ENCODE measurements at places on chromosomes 2 and 18.

DNA sequence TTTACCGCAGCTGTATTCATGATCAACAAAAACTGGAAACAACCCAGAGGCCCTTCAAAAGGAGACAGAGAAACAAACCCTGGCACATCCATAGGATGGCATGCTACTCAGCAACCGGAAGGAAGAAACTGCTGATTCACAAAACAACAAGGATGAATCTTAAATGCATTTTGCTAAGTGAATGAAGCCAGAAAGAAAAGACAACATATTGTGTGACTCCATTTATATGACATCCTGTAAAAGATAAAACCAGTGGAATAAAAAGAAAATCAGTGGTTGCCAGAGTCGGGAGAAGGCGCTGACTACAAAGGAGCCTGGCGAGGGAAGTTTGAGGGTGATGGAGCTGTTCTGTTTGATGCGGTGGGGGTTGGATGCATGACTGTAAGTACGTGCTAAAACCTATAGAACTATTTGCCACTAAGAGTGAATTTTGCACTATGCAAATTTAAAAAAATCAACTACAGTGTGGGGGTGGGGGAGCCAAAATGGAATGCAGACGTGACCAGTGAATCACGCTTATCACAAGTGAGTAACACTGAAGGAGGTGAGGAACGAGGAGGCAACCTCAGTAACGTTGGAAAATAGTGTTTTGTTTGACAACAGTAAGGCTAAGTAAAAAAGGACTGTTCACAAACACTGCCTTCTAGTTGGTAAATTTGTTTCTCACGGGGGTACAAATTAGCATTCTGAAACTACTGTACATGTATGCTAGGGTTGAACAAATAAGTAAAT lies 108.9 kb downstream of the INHBB start:
- DNase-seq: peak; percentile 40

DNA sequence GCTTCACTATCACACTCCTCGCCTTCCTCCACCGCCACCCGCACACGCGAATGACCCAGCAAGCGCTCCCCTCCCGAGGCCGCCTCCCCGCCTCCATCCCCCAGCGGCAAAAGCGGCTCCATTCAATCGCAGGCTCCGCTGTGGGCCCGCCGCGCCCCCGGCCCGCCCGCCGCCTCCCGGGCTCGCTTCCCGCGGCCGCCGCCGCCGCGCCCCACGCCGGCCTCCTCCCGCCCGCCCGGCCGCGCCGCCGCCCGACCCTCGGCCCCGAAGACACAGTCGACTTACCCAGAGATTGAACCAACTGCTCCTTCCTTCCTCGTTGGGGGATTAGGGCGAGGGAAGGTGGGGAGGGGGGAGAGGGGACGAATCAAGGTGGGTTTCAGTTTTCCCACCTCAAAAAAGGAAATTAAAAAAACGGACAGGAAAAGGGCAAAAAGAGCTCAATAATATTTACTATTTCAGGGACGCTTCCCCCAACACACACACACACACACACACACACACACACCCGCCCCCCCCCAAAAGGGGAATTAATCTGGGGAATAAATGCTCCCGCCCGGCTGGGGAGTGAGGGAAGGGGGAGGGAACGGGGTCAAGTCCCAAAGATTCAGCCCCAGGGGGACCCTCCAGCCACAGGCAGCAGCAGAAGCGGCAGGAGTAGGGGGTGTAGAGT lies 743 bp downstream of the XPO1 start:
- no peak for DNase-seq

DNA sequence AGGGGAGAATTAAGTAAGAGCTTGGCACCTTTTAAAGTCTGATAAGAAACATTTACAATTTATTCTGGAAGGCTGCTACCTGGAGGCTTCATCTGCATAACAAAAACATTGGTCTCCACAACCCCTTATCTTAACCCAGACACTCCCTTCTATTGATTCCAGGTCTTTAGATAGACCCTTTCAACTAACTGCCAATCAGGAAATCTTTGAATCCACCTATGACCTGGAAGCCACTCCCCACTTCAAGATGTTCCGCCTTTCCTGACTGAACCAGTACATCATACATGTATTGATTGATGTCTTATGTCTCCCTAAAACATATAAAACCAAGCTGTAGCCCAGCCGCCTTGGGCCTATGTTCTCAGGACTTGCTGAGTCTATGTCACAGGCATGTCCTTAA lies 289.4 kb downstream of the AGPS start:
- DNase-seq: no peak

DNA sequence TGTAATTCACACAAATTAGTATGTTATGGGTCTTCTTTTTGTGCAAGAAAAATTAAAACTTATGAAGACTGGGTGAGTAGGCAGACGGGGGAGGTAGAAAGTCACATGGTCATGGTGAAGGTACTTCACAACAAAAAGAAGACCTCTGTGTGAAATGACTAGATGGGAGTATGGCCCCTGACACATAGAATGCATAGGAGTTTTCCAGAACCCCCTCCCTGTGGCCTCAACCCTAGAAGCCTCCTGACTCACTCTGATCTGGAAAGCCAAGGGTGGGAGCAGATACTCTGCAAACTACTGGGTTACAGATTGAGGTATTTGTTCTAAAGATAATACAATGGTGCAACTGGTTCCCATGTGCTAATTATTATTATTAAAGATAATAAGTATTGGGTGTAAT lies 23.2 kb downstream of the SATB2 start:
- DNase-seq: no peak

GRCh38 chr2:607172-607571 lies 70.0 kb downstream of the TMEM18 start:
- DNase-seq: no peak

GRCh38 chr2:32063310-32064020 lies at the start of gene SPAST:
Gene SPAST, plus strand, starts transcription at chr2:32063556. Its CDS starts 276 bp downstream, at chr2:32063832.
- peak; percentile 96 for DNase-seq

DNA sequence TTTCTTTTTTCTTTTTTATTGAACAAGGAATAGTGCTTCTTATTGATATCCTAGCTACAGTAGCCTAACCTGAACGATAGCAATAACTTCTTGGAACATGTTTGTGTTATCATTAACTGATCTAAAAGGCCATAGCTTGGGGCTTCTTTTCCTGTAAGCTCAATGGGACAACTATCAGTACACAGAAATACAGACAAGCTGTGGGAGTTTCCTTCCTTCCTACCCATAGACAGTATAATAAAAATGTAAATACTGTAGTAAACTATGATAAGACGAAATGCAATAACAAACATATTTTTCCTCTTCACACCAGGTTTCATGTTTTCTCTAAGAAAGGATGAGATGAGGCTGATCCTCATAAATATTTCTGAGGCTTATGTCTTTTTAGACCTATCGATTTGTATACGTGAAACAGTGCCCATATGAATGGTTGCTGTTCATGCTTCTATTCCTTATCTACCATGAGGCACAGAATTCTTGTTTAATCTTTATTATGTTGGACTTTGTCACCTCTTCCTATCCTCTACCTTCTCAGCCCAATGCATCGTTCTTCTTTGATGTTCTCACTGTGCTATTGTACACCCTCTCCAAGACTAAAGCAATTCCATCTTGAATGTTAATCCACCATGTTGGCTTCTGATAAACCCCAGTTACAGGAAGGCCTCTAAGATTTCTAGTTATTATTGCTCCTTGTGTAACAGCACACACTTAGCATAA lies 361.4 kb downstream of the DCC start:
- no peak for DNase-seq

All from EL (cell line).